Pulmonary artery endothelial cell (primary cell): ENCODE measurements at places on chromosomes 4 and X. TPM values are rescaled to one million over a fixed set of nuclear protein-coding genes. Genes with fewer than 3 reads are reported as not detected.

DNA sequence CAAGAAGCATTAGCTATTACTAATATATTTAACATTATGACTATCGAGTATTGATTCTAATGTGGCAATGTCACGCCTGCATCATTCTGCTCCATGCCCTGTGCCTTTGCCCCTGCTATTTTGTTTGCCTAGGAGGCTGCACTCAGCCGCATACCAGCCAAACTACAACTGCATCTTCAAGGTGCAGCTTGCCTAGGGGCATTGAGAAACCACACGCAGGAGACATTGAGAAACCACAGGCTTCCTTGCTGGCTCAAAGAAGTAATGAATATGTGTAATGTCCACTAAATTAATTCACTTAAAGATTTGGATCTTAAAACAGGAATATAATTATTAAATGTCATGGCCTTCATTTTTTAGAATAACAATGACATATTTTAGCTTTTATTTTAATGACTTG, 683.6 kb upstream of the TENM3 start:
- DNase-seq = no peak

DNA sequence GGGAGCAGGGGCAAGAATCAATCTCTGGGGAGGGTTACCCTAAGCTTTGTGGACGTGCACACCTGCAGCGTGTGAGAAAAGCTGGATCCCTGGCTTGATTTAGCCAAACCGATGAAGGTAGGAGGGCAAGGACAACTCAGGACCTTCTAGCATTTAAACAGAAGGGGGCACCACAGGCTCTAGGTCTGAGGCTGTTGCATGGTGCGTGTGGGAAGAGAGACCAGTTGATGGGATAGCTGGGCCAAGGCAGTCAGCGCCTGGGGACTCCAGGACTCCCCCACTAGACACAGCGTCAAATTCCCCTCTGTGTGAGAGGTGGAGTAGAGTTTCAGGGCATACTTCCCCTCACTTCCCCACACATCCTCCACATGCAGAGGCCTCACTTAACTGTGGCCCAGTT, 4.3 kb downstream of the GABRQ start:
- DNase-seq = no peak

GRCh38 chr4:98026362-98026761, 116.9 kb downstream of the STPG2 start:
- DNase-seq = no peak

GRCh38 chr4:113440371-113440770, 321.2 kb downstream of the CAMK2D start:
- no peak for DNase-seq

GRCh38 chr4:174358410-174358809, 74.7 kb downstream of the CEP44 start:
- no peak for DNase-seq

GRCh38 chrX:121836000-121836399, 788.6 kb downstream of the GLUD2 start:
- no peak for DNase-seq

DNA sequence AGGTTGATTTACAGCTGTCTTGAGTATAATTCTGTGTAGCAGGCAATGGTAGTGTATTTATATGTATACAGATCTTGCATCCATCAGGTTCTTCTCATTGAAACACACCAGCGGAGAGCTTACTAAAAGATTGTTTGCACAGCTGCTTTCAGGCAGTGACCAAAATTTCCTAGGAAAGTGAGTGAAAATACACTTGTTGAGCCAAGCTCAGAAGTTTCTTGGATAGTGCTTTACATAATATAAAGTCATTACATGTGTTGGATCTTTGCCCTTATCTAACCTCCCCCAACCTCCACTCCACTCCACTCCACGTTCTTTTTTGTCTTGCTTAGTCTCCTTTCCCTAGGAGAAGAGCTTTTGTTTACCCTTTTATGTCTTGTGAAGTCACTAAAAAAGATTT, 34.1 kb downstream of the CNKSR2 start:
- no peak for DNase-seq

- no peak for DNase-seq
Observed at GRCh38 chr4:153790962-153791551, 2.2 kb upstream of the SFRP2 start.

- no peak for DNase-seq
Observed at GRCh38 chrX:40209951-40210617, 112.3 kb upstream of the BCOR start.

ANK2 gene
- total RNA-seq = 0.18 and 0.66 TPM in 2 replicates

TCEAL2 gene
- total RNA-seq = 0.13 TPM in 1 of 2 replicates, not detected in the other

VEGFD gene
- 0.20 and 0.28 TPM in 2 replicates for total RNA-seq

IL3RA gene
- 20.2 and 28.2 TPM in 2 replicates for total RNA-seq

SRP72 gene
- total RNA-seq = 95.5 and 99.8 TPM in 2 replicates

NAP1L3 gene
- total RNA-seq = 0.11 and 0.13 TPM in 2 replicates
